COLO829 (cell line): ENCODE measurements at places on chromosomes 2 and 18.

- no peak for DNase-seq
Measured at GRCh38 chr18:57940166-57940660, 103.8 kb upstream of the NEDD4L start.

GRCh38 chr2:99877963-99878362 lies 264.4 kb downstream of the AFF3 start:
- no peak for DNase-seq

DNA sequence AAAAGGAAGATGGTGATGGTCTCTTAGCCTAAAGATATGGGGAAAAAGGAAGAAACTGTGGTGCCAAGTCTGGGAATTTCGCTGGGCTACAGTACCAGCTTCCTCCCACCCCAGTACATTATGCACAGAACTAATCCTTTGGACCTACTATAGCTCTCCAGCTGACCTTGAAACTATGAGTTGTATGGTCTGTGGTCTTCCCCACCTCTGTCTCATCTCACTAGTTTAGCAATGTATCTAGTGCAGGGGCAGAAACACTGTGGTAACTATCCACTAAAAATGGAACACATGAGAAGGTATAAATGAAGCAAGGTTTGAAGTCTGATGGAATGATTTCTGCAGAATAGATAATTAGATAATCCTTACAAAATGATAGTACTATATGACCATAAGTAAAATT lies 190.4 kb upstream of the CCDC150 start:
- no peak for DNase-seq

DNA sequence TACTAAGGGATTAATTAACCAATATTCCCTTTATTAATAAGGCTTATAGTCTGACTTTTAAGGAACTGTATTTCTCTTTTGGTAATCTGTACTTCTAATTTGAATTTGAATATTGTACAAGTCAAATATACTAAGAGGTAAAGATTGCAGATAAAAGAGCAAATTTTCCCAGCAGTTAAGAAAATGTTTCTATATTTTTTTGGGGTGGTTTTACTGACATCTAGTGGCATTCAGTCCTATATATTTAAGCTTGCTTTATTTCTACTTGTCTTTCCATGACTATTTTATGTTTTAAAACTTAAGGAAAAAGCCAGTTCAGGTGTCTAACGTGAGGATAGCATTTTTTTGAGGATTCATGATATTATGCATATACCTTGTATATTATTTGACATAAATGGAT lies 41.6 kb downstream of the TDRD15 start:
- no peak for DNase-seq

DNA sequence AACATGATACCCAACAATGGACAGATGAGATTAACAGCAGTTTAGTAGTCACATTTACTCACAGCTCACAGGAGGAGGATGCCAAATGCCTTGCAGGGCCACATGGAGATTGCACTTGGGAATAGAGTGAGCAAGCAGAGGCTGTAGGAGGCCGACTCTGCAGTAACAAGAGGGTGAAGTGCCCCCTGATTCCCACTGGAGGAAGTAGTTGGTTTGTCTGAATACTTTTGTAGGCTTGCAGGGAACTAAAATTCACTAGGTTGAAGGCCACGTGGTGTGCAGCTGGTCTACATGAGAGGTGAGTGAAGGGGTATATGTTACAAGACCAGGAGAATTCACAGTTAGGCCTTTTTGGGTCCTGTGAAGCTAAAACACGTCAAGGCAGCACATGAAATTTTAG lies 419.3 kb upstream of the TNP1 start:
- no peak for DNase-seq

DNA sequence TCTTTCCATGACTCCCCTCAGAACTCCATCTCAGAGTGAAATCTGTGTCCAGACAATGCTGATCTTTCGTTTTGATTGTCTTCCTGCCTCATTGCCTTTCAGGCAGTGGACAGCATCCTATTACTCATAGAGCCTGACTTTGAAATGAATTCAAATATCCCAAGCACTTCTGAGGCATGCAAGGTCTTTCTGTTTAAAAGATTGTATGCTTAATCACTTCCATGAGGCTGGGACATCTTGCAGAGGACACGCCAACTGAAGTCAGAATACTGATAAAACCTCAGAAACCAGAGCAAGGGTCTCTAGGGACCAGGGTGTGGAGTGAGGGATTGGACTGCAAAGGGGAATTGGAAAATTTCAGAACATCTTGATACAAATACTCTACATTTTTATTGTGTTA lies 836.5 kb upstream of the ID2 start:
- peak; percentile 35 for DNase-seq

- no peak for DNase-seq
Measured at GRCh38 chr2:69453475-69454129, 16.4 kb upstream of the NFU1 start.

- DNase-seq, result no peak
Measured at GRCh38 chr18:809985-810642, 1.9 kb downstream of the YES1 start.

GRCh38 chr18:68417166-68417799 lies 297.6 kb downstream of the TMX3 start:
- DNase-seq, result no peak

DNA sequence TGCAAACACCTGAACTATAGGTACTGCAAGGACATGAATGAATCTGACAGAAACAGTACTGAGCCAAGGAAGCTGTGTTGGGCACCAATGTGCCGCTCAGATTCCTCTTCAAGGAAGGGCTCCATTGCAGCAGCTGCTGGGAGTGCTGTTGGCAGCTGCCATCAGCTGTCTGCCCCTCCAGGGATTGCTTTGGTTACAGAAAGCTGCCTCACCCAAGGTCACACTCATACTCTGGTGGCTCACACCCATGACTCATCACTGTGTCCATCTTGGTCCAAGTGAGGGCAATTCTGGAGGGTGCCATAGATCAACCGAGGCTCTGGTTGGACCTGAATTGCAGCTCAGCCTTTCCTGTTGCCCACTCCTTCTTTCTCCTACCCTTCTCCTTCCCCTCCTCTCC lies 24.4 kb upstream of the TRPM8 start:
- no peak for DNase-seq

DNA sequence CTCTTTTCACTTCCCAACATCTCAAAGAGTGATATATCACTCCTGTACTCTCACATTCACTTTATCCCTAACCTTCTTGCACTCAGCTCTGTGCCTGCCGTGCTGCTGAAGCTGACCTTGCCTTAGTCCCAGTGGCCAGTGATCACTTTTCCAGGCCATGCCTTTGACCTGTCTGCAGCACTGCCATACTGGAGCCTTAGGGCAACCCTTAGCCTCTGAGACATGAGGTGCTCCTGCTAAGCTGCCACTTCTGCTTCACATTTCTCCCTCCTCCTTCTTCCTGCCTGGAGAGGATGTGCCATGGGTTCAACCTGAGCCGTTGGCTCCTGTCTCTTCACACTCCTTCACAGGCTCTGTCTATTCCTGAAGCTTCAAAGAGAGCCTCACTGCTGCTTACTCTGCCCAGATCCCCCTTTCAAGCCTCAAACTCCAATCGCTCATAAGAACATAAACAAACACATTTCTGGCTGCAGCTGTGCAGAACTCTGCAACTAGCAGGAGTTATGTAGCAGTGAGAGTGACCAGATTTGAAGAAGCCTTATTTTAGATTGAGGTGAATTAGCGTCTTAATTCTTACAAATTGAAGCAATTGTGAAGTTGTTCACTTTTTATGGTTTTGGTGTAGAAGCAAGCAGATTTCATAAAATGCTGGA lies 716.2 kb upstream of the FANCL start:
- no peak for DNase-seq

DNA sequence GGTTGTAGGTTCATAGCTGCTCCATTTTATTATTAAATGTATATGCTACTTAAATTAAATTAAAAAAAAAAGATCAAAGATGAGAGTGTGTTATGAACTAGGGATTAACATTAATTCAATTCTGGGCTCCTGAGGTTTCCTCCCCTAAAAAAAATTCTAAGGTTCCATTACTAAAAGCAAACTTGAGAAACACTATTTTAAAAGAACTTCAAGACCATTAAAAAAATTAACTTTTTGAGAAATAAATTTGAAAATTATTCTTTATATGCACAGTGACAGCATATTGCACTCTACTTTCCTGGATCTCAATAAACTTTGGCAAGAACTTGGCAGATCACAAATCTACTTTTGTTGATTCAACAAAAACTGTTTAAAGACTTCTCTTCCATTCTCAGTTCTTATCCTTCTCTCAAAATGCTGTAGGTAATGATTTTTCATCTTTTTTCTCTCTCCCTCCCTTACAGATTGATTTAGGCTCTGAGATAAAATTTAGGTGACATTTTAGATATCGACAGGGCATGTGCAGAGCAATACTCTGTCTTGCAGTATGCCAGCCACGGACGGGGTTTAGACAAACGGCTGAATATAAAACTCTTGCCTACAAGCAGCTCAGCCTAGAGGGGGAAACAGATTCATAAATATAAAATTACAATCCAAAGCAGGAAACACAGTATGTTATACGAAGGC lies 592 bp upstream of the MARS2 start:
- no peak for DNase-seq

GRCh38 chr2:74037379-74037860 lies 52.7 kb downstream of the TET3 start:
- no peak for DNase-seq

- DNase-seq, result no peak
Measured at GRCh38 chr2:28055325-28055970, 164.9 kb downstream of the BABAM2 start.

DNA sequence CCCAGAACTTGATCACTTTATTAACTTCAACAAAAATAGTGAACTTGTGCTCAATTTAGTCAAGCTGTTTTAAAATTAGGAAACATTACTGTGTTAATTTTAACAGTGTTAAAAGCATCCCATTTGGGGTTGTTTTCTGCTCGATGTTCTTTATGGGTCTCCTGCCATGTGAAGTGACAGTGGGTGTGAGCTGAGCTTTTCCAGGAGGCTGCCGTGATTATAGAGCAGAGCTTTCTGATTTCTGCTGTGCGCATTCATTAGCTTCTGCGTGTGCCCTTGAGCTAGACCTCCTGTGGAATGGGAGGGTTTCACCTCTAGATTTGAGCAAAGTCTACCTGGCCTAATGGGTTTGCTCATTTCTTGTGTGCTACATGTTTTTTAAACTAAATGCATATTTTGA lies 121.5 kb downstream of the WDSUB1 start:
- no peak for DNase-seq

- no peak for DNase-seq
Measured at GRCh38 chr2:217573571-217573970, 429.2 kb downstream of the TNS1 start.

DNA sequence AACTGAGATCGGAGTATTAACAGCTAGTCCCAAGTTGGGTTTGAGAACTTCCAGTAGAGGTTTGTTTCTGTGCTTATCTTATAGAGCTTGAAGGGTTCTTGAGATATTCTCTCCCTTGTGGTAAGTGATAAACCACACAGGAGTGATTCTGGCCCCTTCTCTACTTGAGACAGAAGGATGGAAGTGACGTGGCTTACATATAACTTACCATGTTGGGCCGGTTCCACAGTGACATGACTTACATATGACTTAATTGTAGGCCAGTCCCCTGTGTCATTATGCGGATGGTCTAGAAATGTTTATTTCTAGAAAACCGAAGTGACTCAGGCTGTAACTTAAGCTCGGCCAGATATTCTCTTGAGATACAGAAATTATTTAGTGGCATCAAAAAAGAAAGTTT lies 62.7 kb downstream of the TRAPPC12 start:
- DNase-seq, result no peak

GRCh38 chr2:21229302-21229701 lies 105.5 kb downstream of the TDRD15 start:
- DNase-seq, result no peak

GRCh38 chr2:6626401-6627012 lies 239.2 kb downstream of the CMPK2 start:
- DNase-seq, result peak; percentile 4

GRCh38 chr2:224573724-224574123 lies 11.4 kb downstream of the CUL3 start:
- DNase-seq, result no peak

DNA sequence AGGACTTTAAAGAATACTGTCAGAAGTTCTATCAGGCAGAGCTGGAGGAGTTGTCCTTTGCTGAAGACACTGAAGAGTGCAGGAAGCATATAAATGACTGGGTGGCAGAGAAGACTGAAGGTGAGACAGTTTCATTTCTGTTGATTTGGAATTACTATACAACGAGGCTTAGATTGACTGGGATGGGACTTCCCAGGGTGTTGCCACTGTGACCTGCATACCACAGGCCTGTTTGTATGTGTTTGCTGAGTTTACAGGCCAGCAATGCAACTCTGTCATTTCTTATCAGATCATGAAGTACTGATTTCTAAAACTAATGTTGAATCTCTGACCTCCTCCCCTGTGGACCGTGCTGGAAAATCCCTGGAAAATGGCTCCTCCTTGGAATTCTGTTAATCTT lies 11.8 kb downstream of the SERPINB8 start:
- DNase-seq, result no peak

- DNase-seq, result no peak
Measured at GRCh38 chr2:36459725-36460137, 104.2 kb downstream of the CRIM1 start.

GRCh38 chr2:107281637-107282036 lies 395.7 kb upstream of the ST6GAL2 start:
- DNase-seq, result no peak
